ENCODE measurements at places on chromosomes 2 and 18.
A peak's percentile ranks its signal among the peaks of the same experiment; 100 is the strongest.

GRCh38 chr2:104863146-104863467 lies 9.2 kb downstream of the POU3F3 start:
- DNase-seq: peak; percentile 26

- no peak for DNase-seq
These were observed 1392.9 kb upstream of the ACVR2A start for GRCh38 chr2:146451972-146452371.

DNA sequence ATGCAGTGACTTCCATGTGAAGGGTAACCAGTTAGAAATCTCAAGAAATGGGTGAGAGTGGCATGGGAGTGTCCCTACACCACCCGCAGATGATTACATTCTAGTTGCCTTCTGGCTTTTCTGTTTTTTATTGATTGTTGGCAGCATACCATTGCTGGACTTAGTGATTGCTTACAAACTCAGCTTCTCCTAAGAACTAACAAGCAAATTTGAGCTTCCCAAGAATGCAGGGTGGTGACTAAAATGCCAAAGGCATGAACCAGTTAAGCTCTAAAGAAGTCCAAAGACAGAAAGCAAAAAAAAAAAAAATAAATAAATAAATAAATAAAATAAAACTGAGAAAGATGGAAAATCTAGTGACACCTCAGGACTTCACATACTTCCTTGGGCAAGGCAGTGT lies 245.5 kb upstream of the PARD3B start:
- DNase-seq: no peak

GRCh38 chr2:186862869-186863709 lies 14.1 kb upstream of the ZSWIM2 start:
- DNase-seq: peak; percentile 33

- DNase-seq: no peak
These were observed 287.6 kb downstream of the CPS1 start for GRCh38 chr2:210844016-210844415.

GRCh38 chr18:13163167-13163927 lies 55.2 kb upstream of the LDLRAD4 start:
- no peak for DNase-seq

GRCh38 chr18:45068400-45069094 lies 387.9 kb downstream of the SETBP1 start:
- no peak for DNase-seq

- DNase-seq: no peak
These were observed 17.0 kb downstream of the SH3BP4 start for GRCh38 chr2:234968631-234969305.

GRCh38 chr18:199214-199613 lies 40.9 kb downstream of the USP14 start:
- no peak for DNase-seq

DNA sequence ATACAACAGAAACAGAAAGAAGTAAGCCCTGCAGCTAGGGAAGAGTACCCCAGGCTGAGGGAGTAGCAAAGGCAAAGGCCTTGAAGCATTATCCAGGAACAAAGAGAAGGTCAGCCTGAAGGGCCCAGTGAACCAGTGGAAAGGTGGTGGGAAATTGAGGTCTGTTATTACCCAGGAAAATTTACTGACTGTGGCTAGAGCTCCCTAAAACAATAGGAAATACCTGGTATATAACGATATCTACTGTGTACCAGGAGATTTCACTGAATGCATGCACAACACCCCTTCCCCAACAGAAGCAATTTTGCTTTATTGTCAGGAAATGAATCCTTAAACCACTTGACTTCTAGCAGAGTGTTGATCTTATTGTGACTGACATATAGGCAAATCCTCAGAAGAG lies 365.3 kb downstream of the ERBB4 start:
- no peak for DNase-seq

DNA sequence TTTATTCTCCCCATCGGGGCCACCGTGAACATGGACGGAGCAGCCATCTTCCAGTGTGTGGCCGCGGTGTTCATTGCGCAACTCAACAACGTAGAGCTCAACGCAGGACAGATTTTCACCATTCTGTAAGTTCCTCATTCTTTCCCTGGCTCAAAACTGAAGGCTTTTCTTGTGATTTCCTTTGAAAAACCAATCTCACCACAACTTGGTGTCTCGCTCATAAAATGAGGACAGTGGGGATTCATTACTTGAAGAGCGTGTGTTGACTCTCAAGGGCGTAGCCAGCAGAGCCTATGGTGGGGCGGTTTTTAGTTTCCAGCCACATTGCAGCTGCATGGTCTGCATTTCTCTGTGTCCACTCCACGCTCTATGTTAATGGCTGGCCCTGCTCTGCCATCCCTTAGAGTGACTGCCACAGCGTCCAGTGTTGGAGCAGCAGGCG lies 29.0 kb downstream of the SLC1A4 start:
- peak; percentile 71 for DNase-seq

DNA sequence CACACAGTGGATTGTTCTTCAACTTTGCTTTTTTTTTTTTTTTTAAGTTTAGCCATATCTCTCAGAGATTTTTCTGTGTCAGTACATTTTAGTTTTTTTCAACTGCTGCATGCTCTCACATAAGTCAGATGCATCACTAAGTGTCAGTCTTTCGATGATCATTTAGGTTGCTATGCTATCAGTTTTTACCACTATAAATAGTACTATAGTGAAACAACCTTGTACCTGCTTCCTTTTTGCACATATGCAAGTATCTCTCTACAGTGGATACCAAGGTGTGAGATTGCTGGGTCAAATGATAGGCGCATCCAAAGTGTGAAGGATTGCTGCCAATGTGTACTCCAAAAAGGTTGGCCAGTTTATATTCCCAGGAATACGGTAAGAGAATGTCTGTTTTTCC lies 33.5 kb upstream of the MAP4K3 start:
- no peak for DNase-seq
